ENCODE measurements at places on chromosomes 3 and 15.

- DNase-seq: no peak
Observed at GRCh38 chr15:60918234-60918959, 310.7 kb downstream of the RORA start.

GRCh38 chr3:57999417-58000115, 8.7 kb upstream of the FLNB start:
- DNase-seq: no peak

DNA sequence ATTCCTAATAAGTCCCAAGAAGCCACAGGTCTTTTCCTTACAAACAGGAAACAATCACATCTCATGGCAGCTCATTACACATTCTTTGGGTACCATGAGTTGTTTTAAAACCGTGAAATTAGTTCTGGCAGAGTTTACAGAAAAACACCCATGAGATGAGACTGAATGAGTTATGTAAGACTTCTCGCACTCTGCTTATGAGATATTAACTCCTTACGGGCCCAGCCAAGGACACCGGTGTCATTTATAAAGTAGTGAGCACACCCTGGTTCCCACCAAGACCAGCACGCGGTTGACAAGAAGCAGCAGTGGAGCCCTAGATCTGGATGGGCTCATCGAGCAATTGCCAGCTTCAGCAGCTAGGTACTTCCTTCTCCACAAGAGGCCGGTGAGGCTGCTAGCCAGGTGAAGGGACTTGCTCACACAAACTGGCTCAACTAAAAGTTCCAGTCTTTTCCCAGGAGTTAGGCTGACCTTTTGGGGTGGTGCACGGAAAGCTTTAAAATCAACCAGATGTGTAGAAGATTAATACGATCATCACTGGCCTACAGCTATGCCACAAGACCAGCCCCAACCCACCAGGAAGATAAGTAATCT, 318.6 kb upstream of the ICE2 start:
- DNase-seq: no peak

DNA sequence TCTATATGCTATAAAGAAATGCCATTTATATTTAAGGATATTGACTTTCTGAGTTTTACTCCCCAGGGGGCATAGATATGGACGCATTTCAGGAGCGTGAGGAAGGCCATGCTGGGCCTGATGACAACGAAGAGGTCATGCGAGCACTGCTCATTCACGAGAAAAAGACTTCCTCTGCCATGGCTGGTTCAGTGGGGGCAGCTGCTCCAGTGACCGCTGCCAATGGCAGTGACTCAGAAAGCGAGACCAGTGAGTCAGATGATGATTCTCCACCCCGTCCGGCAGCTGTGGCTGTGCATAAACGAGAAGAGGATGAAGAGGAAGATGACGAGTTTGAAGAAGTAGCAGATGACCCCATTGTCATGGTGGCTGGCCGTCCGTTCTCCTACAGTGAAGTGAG, 38.4 kb downstream of the GTF2E1 start:
- peak; percentile 88 for DNase-seq

Measured in inflammatory macrophage treated with lipopolysaccharide for 1 hour (primary cell).